Calu3 (cell line): ENCODE measurements at places on chromosomes 6 and 20.

DNA sequence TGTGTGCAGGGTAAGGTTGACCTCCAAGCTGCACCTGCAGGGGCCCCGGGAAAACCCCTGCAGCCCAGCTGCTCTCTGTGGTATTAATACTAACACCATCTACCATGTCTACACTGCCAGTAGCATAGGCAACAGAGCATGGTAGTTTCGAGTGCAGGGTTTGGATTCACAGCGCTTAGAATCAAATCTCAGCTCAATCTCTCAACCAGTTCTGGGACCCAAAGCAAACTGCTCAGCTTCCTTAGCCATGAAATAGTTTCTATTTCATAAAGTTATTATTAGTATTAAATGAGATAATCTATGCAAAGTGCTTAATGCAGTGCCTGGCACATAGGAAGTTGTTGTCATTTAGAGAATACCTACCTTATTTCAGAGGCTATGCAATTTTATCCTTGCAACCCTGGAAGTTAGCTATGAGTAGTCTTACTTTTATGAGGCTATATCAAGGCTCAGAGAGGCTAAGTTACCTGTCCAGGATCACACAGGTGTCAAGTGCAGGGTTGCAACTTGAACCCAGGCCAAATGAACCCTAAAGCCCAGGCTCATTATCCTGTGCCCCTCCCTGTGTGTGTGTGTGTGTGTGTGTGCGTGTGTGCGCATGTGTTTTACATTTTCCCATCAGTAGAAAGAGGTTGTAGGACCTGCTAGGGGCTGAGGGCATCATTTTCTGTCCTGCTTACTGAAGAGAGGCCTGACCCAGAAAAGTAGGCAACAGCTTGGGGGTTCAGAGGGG, 27.6 kb upstream of the MRPS18A start:
- no peak for DNase-seq

DNA sequence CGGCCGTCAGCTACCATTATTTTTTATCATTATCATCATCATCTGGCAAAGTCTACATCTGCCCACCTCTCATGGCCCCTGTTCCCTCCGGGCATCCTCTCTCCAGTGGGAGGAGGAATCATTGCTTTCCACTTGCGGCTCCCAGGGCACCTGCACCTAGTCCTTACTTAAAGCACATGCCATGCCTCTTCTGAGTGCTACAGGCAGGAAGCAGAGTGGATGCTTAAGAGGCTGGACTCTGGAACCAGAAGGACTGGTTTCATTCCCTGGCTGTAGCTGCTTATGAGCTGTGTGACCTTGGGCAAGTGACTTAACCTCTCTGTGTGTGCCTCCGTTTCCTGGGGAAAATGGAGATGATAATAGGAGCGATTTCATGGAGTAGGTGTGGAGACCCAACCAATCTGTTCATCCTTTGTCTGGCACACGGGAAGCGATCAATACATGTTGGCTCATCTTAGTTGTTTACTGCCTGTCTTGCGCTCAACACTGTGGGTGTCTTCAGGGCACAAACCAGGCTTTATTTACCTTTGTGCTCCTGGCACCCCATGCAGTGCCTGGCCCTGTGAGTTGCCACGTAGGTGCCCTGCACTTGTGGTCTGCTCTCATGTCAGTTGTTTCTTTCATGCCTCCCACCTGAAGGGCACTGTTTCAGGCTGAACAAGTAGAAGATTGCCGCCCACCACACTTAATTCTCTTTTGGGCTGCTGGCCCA, 317.0 kb upstream of the SULF2 start:
- no peak for DNase-seq

GRCh38 chr6:157393669-157394327, 12.8 kb downstream of the ZDHHC14 start:
- DNase-seq: no peak

DNA sequence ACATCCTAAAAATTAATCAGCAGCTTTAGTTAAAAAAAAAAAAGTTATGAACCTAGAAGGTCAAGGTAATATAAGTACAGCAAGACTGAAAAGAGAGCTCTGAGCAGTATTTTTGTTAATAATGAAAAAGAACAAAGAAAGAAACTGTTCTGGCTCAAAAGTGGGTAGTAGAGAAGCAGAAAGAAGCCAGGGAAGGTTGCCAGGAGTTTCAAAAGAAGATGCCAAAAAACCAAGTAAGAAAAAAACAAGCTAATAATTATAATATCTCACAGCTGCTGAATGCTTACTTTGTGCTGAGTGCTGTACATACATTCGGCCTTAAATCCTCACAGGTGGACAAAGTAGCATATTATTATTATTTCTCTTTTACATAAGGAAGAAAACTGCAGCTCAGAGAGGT, 31.9 kb downstream of the NRSN1 start:
- DNase-seq: no peak

GRCh38 chr20:18852318-18852717, 38.7 kb downstream of the SCP2D1 start:
- DNase-seq: no peak

DNA sequence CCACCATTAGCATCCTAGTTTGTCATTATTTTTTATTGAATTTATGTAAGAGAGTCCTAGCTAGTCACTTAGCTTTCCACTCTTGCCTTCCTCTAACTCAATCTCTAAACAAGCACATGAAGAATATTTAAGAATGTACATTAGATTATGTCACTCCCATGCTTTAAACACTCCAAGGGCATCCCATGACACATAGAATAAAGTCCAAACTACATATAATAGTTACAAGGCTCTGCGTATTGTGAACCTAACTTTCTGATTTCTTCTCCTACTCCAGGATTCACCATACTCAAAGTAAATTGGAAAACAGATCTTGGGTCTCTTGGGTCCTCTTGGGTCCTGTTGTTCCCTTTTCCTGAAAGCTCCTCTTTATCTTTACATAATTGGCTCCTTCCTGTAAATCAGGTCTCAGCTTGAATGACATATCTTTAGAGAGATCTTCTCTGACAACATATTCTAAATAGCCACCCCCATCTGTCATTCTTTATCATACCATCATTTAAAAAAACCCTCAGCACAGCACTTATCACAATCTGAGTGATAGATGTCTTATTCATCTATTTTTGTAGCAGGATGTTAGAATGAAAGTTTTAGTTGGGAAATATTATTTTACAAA, 1042.4 kb upstream of the FLRT3 start:
- no peak for DNase-seq

DNA sequence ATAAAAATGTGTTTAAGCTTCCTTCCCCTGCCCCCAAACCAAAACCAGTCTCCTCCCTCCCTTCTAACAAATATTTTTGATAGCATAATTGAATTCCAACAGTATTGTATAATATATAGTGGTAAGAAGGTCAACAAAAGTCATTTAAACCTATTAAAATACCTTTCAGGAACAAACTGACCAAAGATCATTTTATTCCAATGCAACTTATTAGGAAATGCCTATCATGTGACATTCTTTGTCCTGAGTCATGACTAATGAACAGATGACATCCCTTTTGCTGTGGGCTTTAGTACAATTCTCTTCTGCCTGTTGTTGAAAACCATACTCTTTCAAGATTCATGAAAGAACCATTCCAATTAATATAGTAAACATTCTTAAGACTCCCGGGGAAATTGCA, 51.5 kb upstream of the TRAF3IP2 start:
- DNase-seq: no peak

DNA sequence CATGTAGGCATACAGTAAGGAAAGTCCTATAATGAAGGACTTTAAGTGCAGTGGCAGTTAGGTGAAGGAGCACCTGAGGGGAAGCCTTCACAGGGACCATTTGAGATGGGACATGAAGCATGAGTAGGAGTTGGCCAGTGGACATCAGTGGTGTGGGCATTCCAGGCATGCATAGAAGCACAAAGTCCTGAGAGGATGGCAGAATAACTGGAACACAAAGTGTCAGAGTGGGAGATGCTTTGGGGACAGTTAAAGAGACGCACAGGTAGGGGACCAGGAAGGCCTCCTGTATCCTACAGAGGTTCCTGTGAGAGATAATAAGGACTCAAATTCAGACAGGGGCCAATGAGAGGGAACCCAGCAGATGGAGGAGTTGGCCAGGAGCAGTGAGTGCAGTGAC, 26.4 kb upstream of the EFHC1 start:
- DNase-seq: no peak
